ENCODE measurements at places on chromosomes 3 and 15.

- DNase-seq = no peak
Measured at GRCh38 chr15:82047453-82048400, 1.9 kb upstream of the MEX3B start.

GRCh38 chr3:67327582-67327981 is 326.8 kb downstream of the SUCLG2 start:
- no peak for DNase-seq

DNA sequence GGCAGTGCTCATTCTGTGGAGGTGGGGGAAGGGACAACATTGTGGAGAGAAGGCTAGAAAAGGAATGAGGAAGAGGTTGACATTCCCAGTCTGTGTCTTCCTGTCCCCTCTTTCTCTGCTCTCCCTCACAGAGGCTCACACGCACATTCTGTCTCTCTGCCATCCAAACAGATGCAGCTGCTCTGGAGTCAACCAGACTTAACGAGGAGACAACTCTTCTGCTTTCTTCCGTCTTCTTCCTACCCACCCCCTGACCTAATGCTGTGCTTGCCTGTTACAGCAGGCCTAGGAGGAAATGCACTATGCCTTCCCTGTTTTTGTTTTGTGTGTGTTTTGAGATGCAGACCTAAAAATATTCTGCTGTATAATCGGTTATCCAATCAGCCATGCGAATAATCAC is 121.9 kb downstream of the CACNA1D start:
- no peak for DNase-seq

DNA sequence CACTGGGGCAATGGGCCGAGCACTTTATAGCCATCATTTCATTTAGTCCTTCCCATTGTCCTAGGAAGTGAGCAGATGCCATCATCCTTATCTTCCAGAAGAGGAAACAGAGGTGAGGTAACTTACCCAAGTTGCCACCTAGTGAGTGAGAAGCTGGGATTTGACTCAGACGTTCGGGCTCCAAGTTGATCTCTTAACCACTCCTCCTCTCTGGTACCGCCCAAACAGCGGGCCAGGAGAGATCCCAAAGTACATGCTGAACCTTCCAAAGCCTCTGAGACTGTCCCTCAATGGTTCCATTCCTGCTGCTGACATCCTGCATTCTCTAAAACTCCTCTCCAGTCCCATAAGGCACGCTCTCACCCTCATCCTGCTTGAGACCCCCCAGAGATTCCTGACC is 56.2 kb downstream of the EXOG start:
- DNase-seq = no peak

DNA sequence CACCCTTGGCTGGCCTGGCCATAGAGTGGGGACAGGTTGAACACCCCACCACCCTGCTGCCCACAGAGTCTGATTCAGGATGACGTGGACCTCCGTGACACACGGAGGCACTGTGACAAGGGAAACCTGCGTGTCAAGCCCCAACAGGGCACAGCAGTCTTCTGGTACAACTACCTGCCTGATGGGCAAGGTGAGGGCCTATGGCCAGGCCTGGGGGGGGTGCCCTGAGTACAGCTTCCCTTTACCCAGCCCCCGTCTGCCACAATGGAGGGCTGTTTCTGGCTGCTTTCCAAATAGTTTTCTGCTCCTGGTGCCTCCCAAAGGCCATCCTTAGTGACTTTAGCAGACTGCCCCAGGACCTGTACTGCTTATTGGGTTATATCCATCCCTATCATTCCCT is 1.2 kb upstream of the WDR6 start:
- no peak for DNase-seq

- no peak for DNase-seq
Measured at GRCh38 chr3:72323773-72324172, 524.5 kb downstream of the SHQ1 start.

GRCh38 chr3:11558411-11558903 is 85.3 kb downstream of the VGLL4 start:
- DNase-seq = no peak

GRCh38 chr3:23837691-23838090 is 31.9 kb downstream of the UBE2E1 start:
- DNase-seq = no peak

- no peak for DNase-seq
Measured at GRCh38 chr15:98123834-98124233, 163.3 kb downstream of the ARRDC4 start.

DNA sequence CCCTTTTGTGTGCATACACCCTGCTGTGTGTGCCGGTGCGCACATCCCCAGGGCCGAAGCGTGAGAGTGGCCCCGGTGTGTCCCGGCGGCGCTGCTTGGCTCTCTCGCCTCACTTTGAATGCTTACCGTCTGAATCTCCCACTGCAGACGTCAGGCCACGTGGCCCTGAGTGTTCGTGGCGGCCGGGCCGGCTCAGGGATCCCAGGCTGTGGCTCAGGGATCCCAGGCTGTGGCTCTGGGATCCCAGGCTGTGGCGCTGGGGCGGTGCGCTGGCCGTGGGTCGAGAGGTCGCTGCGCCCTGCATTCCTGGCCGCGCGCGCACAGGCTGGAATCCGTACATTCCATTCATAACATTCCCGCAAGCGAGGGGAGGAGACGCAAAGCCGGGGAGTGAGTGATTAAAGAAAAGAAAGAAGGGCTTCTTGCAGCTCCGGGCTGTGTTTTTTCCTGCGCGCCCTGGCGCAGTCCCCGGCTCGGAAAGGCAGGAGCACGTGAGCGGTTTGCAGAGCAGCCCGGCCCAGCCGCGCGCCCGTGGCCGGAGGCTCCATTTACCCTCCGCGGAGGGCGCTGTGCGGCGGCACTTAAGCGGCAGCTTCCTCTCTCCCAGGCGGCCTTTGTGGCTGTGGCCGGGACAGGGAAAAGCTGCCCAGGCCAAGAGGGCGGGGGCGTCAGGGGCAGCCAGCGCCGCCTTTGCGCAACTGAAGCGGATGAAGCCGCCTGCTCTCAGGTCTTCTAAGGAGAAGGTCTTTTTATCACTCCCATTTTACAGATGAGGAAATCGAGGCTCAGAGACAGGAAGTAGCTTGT is 87.0 kb upstream of the ALDH1L1 start:
- peak; percentile 73 for DNase-seq

GRCh38 chr3:143184099-143184498 is 64.5 kb downstream of the CHST2 start:
- no peak for DNase-seq

GRCh38 chr15:63600001-63600615 is 2.9 kb downstream of the FBXL22 start:
- DNase-seq = peak; percentile 66

DNA sequence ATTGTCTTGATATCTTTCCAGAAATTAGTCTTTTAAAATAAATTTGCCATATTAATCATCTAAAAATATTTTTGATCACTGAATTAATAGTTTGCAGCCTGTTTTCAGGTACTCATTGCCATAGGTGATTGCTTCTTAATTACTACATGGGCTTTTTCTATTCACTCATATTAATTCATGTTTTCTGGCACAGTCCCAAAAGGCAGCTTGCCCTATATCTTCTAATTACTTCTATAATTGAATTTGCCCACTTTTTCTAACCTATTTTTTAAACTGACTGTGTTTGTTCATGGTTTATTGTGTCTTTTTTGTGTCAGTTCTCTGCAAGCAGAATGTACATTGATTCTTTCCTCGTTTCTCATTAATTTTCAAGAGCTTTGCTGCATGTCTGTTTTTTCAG is 85.7 kb upstream of the SOX2 start:
- no peak for DNase-seq

DNA sequence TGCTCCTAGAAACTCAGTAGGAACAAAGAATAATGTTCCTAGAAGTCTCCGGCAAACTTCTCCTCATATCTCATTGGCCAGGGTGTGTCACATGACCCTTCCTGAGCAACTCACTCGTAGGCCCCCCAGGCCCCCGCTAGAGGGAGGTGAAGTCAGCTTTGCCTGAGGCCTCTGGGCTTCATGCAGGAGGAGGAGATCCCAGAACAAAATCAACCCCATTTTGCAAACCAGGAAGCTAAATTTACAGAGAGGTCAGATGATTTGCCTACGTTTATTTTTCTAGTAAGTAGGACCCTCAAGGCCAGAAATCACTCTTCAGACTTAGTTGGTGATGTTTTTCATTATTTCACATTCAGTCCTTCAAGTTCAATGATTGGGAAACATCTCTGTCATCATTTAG is 99.1 kb downstream of the SSR3 start:
- peak; percentile 3 for DNase-seq

GRCh38 chr3:94896994-94897393 is 834.1 kb downstream of the NSUN3 start:
- no peak for DNase-seq

- no peak for DNase-seq
Measured at GRCh38 chr3:150000641-150001040, 29.9 kb upstream of the PFN2 start.

- DNase-seq = no peak
Measured at GRCh38 chr3:44132061-44132460, 109.6 kb upstream of the TOPAZ1 start.

DNA sequence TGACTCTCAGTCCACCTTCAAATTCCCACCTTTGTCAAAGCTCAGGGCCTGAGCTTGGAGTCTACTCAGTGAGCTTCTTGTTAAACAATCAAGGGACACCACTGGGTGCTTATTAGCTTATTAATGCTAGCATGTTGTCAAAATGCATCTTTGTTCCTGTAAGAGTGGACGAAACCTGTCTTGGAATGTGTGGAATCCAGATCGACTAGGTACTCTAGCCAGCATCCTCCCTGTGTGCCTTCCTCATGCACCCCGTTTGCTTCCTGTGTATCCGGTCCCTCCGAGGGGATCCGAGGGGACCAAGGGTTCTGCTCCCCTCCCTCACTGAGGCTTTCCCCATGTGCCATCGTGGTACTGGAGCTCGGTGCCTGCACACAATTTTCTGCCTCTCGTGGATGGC is 75.7 kb upstream of the UBE3A start:
- no peak for DNase-seq

GRCh38 chr3:2458816-2459215 is 360.1 kb downstream of the CNTN4 start:
- DNase-seq = no peak

- DNase-seq = no peak
Measured at GRCh38 chr3:4852780-4853748, 126.2 kb upstream of the BHLHE40 start.

DNA sequence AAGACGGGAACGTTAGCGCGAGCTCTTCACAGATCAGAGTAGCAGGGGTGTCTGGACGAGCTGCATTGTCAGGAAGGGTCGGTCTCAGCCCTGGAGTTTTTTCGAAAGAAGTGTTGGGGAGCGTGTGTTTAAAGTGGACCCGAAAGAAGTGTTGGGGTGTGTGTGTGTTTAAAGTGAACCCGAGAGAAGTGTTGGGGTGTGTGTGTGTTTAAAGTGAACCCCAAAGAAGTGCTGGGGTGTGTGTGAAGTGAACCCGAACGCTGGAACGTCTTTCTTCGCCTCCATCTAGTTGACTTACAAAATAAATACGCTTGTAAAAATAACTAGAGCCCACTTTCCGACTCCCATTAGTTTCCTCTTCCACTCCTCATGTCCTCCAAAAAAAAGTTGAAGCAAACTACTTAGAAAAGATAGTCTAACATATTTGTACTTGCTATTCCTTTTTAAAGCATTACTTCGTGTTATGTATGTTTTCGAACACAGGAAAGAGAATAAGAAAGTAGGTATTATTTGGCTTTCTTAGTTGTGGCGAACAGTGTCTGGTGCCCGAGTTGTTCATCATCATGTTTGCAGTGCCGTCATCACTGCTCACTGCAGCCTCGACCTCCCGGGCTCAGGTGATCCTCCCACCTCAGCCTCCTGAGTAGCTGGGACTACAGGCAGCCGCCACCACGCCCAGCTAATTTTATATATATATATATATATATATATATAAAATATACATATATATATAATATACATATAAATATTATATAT is 1.0 kb downstream of the LRCH3 start:
- peak; percentile 15 for DNase-seq

DNA sequence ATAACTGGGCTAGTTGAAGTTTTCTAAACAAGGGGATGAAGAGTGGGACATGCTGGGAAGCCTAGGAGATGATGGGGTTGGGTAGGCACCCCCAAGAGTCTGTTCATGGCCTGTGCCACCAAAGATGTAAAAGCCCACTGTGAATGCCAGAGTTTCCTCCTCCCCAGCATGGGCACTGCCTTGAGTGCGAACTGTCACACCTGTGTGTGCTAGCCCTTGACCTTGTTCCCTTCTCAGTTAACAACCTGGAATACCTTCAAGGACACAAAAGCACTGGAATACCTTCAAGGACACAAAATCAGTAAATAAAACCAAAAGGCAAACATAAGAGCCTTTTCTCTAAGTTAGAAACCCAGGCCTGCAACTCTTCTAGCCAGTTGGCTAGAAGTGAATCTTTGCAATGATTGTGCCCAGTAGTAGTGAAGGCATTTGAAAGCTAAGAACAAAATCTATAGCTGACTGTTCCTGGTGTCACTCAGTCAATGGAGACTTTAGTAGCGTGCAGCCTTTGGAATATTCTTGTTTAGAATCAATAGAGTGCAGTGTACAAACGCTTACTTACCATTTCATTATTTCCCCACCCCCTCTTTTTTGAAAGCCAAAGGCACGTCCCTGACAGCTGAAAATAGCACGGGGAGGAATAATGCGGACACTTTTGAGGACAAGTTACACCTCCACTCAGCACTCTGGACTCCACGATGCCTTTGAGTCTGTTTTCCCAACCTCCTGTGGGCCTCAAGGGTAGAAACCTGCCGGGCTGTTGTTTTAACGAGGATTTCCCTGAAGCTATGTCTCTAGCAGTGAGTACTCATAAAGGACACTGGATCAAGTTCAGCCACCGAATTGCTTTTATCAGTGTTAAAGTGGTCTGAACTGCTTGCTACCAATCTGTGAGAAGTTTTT is 24.2 kb downstream of the PSMD6 start:
- DNase-seq = no peak

DNA sequence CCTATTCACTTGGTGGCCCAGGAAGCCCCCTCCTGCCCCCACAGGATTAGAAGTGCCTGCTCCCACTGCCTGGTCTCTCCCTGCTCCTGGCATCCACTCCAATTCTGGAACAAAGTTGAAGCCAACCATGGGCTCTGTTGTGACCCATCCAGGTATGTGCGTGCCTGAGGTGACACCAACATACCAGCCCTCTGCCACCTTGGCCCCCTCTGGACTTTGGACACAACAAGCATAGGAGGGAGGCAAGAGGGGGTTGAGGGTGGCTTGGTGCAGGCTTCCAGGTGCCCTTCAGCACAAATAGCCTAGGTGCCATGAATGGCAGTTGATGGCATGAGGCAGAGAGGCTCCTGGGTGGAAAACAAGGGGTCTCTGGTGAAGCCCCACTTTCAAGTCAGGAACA is 600.9 kb downstream of the SI start:
- no peak for DNase-seq

DNA sequence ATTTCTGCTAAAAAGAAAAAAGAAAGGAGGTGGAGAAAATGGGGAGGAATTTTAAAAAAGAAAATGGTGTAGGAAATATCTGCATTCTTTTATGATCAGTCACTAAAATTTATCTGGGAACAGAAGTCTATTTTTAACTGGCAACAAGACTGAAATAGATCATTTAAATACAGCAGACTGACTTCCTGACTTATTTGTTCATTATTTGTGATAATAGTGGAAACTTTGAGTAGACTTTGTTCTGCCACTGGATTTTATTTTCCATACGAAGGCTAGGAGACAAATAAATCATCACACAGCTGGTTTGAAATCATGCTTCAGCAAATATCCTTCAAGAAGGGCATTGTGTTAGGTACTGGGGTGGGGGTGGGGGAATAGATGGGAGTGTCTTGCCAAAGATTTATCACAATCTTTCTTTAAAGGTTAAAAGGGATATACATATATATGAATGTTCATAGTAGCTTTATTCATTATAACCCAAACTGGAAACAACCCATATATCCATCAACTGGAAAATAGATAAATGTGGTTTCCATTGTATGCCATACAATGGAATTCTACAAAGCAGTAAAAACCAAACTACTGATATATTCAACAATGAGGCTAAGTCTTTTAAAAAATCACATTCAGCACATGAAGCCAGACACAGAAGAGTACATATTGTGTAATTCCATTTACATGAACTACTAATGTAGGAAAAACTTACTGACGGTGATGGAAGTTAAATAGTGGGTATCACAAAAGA is 4.7 kb upstream of the CLASP2 start:
- DNase-seq = no peak
